AG08396 (cell line): ENCODE measurements at places on chromosomes 4 and X.

GRCh38 chr4:67167849-67168248, 377.5 kb downstream of the CENPC start:
- no peak for DNase-seq

- no peak for DNase-seq
These were observed 67.6 kb upstream of the CTSO start for GRCh38 chr4:156021298-156021697.

DNA sequence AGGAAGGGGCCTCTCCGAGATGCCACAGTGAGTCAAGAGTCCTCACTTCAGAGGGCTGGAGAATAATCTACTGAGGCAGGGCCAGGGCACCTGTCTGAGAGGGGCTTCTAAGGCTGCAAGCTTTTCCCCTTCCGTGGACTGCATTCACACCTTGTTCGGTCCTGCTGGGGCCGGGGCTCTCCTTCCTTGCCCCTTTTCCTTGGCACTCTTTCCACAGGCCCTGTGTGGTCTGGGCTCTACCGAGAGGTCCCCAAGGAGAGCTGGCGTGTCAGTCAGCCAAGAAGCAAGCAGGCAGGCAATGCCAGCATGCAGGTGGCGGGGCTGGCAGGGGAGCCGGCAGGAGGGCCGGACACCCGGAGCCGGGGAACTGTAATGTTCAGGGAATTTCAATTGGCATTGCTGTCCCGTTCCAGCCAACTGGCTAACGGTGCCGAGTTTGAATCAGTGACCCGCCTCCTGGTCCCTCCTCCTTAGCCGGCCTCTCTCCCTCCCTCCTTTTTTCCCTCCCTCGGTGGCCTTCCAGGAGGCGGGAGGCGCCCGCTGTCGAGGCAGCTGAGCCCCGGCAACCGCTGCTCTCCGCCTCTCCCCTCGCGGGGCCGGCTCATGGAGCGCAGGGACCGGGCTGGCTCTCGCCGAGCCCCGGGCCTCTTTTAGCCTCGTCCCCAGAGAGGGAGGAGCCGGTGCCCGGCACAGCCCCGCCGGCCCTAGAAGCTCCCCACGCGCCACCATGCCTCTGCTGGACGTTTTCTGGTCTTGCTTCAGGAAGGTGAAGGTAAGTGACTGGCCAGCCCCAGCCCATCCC, at the start of gene STARD8:
STARD8 (plus strand) TSS at position 511 of the 802 bp plus-strand sequence; CDS start at position 728, 217 bp downstream.
- peak; percentile 77 for DNase-seq

- no peak for DNase-seq
These were observed 118.8 kb downstream of the ZNF827 start for GRCh38 chr4:145819853-145820181.

DNA sequence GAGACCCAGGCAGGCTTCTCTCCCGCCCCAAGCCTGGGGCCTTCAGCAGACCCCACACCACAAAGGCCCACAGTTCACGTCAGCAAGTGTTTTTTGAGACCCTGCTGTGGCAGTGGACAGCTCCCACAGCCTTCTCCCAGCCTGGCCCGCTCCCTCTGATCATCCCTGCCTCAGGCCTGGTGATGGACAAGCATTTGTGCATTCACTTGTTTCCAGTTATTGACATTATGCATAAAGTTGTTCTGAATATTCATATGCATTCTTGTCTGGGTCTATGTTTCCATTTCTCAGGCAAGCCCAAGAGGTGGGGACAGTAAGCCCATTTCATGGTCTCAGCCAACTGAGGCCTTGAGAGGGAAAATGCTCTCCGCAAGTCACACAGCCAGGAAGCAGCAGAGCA, 14.7 kb downstream of the TRO start:
- no peak for DNase-seq

DNA sequence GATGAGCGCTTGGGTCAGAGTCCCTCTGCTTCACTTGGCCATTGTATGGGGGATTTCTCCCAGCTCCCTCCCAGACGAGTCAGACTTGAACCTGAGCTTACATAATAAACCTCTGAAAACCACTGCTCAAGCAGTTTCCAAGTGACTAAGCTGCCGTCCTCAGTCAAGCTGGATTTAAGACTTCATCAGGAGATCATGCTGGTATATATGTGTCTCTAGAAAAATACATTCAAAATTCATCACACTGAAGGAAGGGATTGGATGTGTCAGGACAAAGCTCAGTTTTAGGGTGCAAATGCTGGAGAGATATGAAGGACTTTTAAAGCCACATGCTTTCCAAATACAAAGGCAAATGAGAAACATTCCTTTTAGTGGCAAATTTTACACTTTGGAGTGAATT, 114.3 kb downstream of the QDPR start:
- DNase-seq, result no peak

- DNase-seq, result no peak
These were observed 221.2 kb upstream of the CNKSR2 start for GRCh38 chrX:21153033-21153432.

GRCh38 chr4:12897954-12898353, 586.2 kb downstream of the RAB28 start:
- no peak for DNase-seq
